Stimulated activated CD8-positive, alpha-beta memory T cell treated with anti-CD3 and anti-CD28 coated beads, Interleukin-7, amount 100 ng/mL, for 1 hour (primary cell): ENCODE measurements at places on chromosomes 12 and 14.

DNA sequence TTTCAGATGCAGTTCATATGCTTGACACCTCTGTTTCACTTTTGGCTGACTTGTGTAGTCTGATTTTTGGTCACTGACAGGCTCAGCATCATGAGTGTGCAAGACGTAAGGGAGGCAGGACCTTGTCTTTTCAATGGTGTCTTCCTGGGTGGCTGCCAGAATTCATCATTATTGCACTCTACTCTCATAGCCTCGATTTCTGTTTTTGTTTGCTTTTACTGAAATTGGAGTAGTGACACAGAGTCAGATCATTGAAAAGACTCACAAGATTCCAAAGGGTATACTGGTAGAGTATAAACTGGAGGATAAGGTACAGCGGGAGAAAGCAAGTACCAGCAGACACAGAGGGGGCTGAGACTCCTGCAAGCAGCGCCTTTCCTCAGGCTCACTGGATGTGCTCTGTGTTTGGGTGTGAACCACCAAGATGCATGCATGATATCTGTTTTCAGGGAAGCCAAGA, 126.3 kb upstream of the FGD4 start:
- DNase-seq: no peak

GRCh38 chr12:321606-322326, 59.1 kb upstream of the SLC6A13 start:
- DNase-seq: no peak

DNA sequence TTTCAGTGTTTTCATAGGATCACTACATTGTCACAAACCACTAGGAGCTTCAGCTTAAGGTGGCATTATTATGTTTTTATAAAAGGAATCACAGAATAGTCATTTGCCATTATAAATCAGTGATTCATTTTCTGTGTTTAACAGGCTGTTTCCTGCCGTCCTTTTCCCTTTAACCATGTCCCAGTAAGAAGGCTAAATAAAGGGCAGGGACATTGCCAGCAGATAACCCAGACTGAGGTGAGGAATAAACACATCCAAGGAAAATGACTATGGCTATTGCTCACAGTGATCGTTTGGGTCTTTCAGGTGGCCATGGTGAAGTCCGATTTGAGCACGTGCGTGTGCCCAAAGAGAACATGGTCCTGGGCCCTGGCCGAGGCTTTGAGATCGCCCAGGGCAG, 17.9 kb upstream of the ALDH2 start:
- DNase-seq: no peak

- no peak for DNase-seq
These were observed 175.0 kb downstream of the NEDD1 start for GRCh38 chr12:97082029-97082428.

DNA sequence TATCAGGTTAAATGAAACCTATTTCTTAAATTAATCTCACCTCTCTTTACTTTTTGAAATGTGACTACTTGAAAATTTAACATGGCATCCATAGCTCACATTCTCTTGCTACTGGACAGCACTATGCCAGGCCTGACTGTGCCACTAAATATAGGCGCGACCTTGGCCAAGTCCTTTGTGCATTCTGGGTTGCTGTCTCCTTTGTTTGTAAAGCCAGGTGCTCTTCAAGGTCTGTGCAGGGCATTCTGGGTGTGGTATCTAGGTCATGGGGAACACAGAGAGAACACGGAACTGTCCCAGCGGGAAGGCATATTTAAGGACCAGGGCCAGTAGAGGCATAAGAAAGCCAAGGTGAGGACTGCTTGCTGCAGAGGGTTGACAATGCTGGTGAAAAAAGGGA, 121.2 kb downstream of the ZNF664 start:
- no peak for DNase-seq

GRCh38 chr12:2286461-2287131, 233.8 kb downstream of the CACNA1C start:
- no peak for DNase-seq

DNA sequence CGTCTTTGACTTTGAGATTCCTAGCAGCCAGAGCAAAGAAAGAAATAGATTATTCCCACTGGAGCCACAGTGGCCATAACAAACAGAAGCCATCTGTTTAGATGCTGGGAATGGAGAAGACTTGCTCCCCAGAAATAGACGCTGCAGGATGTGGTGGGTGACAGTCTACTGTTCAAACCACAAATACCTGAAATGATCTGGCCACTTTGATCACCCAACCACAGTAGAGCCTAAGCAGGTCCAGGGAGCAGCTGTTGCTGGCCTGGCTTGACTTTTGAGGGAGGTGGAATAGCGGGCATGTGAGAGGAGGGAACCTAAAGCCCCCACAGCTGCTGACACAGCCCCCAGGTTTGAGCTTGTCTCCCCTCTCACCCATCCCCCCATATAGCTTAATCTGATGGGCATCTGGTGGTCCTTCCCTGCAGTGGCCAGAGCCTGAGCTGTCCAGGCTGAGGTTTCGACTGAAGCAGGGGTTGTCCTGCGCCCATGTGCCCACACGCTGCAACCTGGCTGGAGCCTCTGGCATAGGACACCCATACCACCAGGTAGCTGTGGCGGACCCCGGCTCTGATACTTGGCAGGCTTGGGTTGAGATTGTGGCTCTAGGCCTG, 38.7 kb downstream of the SH2B3 start:
- no peak for DNase-seq

GRCh38 chr14:80388980-80389711, 177.8 kb upstream of the DIO2 start:
- no peak for DNase-seq

DNA sequence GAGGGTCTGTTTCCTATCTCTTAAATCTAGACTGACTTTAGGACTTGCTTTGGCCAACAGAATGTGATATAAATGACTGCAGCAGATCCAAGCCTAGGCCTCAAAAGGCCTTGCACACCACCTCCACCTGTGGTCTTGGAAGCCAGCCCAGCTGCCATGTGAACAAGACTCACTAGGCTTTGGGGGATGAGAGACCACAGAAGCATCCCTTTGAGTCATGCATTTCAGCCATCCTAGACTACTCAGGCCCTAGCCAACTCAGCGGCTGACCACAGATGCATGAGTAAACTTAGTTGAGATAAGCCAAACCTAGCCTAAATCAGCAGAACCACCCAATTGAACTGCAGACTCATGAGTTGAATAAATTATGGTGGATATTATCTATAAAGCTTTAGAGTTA, 87.7 kb downstream of the KCNH5 start:
- DNase-seq: no peak

GRCh38 chr14:20631023-20631879, 10.2 kb downstream of the OR6S1 start:
- DNase-seq: no peak

DNA sequence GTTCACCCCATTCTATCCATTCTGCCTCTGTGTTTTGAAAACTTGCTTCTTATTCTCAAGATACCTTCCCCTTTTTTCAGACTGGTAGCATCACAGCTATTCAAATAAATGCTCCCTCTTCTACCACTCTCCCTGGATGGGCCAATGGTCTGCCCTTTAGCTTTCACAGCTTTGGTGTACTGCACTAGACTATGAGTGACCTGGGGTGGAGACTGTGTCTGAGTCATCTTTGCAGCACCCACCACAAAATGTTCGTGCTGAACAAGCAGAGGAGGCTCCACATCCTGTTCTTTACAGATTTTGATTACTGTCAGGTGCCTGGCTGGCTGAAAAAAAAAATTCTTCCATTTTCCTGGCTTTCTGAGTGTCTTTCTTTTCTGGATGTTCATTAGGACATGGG, 1104.1 kb upstream of the TMEM132C start:
- no peak for DNase-seq

DNA sequence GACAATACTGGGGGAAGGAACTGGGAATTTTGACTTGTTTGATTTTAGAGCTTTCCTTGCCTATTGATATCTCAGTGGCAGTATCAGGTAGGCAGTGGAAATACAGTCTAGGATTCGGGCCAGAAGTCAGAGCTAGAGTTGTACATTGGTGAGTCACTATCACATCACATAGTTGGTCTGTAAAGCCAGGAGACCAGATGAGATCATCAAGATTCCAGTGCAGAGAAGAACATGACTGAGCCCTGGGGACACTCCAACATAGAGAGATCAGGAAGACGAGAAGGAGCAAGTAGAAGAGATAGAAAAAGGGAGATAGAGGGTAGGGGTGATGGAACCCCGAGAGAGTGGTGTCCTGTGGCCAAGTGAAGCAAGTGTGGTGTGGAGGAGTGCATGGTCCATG, 46.6 kb upstream of the NR1H4 start:
- no peak for DNase-seq

- DNase-seq: no peak
These were observed 291.9 kb upstream of the RTL1 start for GRCh38 chr14:101195309-101195901.

DNA sequence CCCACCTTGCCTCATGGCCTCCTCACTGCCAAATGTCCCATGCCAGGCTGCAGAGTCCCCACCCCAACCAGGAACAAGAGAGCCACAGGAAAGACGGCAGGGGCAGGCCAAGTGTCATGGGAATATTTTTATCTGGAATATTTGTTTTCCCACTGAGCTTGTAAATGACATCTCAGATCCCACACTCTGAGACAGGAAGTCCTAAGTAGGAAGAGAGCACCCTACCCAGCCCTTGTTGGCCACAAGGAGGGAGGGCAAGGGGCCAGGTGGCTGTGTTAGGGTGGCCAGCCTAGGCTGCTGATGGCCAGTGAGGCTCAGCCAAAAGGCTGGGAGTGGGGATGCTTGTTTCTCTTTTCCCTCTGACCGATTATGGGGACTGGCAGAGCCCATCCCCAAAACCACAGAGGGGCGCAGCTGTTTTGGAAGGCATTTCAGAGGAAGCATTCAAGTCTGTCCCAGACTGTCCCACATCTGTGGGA, 7.7 kb upstream of the MEG3 start:
- no peak for DNase-seq

DNA sequence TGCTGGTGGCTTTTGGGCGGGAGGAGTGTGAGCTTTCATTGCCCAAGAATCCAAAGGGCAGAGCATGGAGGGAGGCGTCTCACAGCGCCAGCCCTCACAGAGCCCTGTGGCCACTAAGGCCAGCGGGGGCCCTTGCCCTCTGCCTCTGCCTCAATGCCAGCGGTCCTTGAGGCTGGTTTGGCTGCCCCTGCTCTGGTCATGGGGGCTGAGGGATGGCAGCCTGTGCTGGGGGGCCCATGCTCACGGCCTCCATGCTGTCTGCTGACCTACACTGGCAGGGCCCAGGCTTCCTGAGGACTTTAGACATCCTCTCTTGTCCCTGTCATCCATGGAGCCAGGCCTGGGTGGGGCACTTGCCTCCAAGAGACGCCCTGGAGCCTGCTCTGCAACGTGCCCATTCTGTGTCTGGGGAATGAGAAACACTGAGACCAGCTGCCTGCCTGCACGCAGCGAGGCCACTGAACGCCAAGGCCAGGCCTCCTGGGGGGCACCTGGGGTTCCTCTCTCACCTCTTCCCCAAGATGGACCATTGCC, 143.4 kb downstream of the KIF26A start:
- DNase-seq: no peak

DNA sequence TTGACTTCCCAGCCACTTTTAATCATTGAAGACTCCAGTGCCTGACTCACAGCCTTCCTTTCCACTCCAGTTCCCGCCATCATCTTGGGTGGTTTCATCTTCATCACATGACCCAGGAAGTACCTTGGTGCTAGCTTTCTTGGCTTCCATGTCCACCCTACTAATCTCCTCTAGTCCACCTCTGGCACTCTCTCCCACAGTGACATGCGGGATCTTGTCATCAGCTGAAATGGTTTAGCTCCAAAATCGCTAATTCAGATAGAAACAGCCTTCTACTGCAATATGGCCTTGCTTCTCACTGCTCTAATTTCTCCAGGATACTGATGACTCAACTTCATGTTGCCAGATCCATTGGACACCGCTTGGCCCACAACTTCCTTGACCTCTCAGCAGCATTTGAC, 24.5 kb downstream of the WDR20 start:
- no peak for DNase-seq

DNA sequence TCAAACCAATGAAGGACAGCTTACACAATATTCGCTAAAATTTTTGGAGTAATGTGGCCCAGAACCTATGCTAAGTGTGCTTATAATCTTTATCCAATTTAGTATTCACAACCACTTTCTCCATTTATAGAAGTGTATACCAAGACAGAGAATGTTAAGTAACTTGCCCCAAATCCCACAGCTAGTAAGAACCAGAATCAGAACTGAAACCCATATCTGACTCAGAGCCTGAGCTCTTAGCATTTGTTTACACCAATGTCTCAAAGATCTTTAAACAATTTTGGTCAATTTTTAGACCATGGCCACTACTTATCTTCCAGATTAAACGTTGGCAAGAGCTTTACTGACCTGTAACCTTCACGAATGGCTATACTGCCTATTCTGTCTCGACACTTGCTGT, 53.0 kb downstream of the PAPLN start:
- no peak for DNase-seq

DNA sequence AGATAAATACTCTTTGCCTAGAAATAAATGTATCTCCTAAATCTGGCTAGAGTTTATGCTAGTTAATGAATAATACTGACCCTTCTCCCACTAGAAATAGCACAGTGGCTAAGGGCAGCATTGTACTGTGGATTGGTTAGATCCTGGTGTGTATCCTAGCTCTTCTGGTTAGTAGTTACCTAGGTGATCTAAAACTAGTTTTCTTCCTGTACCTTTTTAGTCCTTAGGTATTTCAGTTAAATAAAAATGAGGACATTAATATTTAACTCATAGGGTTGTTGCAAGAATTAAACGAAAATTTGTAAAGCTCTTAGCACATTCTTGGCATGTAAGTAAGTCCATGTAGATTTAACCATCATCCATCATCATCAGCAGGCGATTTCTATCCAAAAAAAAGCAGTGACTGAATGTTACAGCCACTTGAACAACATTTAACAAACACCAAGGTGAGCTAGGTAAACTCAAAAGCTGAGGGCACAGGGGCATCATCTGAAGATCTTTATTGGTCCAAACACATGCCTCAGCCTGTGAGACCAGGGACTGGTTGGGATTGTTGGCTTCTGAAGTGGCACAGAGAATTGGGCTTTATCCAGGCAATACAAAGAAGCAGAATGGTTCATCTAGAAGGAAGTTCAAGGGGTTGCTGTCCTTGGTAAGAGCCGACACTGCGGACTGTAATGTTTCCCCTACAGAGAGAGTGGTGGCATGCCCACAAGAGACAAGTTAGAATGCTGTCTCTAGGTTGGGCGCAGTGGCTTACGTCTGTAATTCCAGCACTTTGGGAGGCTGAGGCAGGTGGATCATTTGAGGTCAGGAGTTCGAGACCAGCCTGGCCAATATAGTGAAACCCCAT, 100.8 kb downstream of the GAS2L3 start:
- no peak for DNase-seq

DNA sequence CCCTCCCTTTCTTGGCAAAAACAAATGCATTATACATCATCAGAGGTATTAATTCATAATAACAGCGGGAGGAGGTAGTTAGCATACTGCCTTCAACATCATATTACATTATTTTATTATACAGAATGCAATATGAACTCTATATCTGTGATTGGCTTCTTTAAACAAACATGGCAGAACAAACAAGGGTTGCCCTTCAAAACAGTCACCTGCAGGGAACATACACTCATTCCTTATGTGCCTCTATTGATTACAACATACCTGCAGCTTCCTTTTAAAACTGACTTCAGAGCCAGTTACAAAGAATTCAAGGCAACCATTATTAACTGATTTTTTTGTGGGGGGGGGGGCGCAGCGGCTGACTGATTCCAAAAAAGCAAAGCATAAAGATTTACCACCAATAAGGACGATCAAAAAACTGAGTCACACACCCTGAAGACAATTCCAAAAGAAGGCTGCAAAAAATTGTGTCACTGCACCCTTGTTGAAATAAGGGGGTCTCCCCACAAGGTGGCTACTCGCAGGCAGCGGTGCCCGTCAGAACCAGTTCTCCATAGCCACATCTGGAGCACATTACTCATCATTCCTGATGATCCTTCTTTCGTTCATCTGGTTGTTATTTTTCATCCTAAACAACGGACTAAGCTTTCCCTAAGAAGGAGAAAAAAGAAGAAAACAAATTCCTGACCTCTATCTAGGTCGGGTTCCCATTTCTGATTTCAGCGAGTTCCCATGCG, 51.8 kb downstream of the SMUG1 start:
- no peak for DNase-seq
